ENCODE measurements at places on chromosomes 1 and 21.

DNA sequence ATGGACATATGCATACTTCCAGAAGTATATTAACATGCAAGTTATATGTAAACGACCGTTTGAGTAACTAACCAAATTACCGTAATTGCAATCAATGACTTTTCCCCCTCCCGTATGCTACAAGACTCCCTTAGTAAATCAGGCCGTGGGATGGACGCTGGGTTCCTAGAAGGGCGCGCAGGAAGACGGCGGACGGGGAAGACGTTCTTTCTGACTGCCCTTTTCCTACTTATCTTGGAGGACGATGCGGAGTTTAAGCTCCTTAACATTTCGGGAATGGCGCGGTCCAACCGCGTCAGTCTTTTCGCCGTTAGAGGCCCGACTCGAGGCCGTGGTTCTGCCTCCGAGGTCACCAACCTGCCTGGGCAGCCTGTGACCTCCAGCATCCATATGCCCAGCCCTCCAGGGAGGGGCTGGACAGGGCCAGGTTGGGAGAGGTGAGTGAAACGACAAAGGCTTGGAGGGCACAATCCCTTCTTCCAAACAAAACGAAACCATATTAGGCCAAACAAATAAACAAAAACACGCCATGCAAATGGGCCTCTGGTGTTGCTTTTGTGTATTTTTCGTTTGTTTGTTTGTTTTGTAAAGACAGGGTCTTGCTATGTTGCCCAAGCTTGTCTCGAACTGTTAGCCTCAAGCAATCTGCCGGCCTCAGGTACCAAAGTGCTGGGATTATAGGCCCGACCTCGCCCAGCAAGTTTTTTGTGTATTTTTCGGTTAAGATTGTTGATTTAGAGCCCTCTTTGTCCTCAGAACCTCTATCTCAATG is 873 bp upstream of the PI4KB start:
- no peak for DNase-seq

- DNase-seq: no peak
These were observed 39.1 kb downstream of the FBXO2 start for GRCh38 chr1:11615090-11615489.

- no peak for DNase-seq
These were observed 62.4 kb downstream of the KIRREL1 start for GRCh38 chr1:158055854-158056253.

- DNase-seq: no peak
These were observed 17.2 kb downstream of the ROR1 start for GRCh38 chr1:63790989-63791388.

All from suppressor macrophage (primary cell).